NB4 (cell line): ENCODE measurements at places on chromosomes 1 and 21.

DNA sequence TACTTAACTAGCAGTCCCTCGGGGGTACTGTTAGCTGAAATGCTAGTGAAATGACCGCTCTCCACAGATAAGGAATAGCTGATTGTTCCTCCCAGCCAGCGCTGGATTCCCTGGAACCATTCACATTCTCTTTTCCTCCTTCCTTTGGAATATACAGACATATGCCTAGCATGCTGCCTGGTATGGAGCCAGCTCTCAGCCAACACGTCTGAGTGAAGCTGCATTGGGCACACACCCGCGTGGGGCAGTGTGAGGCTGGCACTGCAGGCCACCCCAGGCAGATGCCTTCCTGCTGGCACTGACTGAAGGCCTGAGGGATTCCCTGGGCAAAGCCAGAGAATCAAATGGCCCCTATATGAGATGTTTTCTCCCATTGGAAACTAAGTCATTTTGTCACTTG lies 66.7 kb downstream of the TLR5 start:
- no peak for DNase-seq

- DNase-seq: no peak
Measured at GRCh38 chr1:65156910-65157545, 9.0 kb downstream of the AK4 start.

- DNase-seq: peak; percentile 50
Measured at GRCh38 chr1:32063261-32063681, 9.5 kb upstream of the TMEM39B start.

GRCh38 chr1:5967351-5968160 lies 24.7 kb downstream of the NPHP4 start:
- no peak for DNase-seq

- DNase-seq: no peak
Measured at GRCh38 chr1:185421485-185422107, 104.6 kb upstream of the IVNS1ABP start.

DNA sequence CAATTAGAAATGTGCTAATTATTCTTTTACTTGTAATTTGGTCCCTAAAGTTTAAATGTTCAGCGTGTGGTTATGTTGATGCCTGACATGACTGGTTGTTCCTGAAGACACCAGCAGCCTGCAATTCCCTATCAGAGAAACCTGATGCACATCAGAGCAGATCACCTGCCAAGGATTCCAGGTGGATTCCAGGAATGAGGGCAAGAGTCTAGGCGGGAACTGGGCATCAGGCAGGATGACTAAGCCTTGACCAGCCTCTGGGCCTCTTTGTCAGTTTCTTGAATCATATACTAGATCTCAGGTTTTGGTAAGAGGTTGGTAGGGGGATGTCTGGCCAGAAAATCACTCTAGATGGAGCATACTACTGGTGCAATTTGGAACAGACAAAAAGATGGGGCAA lies 130.7 kb upstream of the TNR start:
- no peak for DNase-seq

DNA sequence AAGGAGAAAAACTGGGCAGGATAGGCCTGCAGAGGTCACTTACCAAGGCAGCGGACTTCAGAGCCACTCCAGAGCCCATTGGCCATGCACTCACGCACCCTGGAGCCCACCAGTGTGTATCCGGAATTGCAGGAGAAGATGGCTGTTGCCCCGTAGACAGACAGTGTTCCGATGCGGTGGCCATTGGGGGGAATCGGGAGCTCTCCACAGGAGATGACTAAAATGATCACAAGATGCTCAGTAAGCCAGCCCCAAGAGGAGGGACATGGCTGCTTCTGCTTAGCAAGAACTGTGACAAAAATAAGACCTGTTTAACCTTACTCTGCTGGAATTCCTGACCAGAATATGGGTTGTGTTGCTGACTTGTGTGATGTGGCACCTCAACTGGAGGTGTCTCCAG lies 96.9 kb downstream of the ZSCAN20 start:
- DNase-seq: no peak

DNA sequence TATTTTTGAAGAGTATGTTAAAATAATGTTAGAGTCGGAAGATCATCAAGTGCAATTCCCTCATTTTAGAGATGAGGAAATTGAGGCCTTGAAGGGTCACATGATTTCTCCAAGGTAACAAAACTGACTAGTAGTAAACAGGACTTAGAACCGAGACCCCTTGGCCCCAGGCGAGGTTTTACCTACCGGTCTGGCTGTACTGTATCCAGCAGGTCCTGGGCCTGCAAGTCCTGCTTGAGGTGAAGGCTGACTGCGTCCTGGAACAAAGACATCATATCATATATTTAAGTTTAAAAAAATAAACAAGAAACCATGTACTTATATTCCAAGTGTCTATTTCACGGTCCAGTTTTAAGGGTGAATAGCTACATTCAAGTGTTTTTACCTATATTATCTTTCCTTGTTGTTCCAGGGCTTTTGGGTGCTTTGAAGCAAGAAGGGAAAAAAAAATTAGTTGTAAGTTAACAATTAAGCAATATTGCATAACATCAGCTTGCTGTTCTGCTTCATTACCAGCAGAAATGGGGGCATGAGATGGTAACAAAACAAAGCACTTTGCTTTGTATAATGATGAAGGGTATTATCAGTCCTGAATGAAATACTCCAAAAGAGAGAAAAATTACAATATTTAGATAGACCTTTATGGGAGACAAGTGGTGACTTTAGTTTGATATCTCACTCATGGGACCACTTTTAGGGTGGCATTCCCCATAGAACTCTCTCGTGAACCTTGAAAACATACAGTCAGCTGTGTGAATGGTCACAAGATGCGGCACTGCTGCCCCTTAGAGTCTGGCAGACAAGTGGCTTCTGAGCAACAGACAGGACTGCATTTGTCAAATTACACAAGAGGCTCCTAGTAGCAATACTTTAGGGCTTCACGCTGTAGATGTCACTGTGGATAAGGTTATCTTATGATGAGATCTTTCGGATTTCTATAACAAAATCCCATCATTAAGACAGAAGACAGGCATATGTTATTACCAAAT lies 29.8 kb upstream of the CFAP298 start:
- peak; percentile 2 for DNase-seq

DNA sequence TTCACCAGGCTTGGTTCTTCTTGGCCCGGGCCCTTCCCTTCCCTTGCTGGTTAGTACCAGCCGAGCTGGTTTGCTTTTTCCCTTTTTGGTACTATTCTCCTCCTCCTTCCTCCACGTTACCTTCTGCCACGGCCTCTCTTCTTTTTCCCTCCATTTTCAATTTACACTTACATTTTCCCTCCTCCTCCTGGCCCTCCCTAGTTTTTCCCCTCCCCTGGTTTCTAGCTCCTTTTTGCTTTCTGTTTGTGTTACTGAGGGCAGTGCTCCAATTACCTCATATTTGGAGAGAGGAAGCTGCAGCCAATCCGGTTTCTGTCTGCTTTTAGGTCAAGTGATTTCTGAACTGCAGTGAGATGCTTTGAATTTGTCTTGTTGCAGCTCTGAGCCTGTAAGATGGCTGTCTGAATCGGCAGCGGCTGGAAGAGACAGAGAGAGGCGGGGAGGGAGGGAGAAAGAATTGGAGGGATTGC lies 63.7 kb downstream of the MACF1 start:
- no peak for DNase-seq

DNA sequence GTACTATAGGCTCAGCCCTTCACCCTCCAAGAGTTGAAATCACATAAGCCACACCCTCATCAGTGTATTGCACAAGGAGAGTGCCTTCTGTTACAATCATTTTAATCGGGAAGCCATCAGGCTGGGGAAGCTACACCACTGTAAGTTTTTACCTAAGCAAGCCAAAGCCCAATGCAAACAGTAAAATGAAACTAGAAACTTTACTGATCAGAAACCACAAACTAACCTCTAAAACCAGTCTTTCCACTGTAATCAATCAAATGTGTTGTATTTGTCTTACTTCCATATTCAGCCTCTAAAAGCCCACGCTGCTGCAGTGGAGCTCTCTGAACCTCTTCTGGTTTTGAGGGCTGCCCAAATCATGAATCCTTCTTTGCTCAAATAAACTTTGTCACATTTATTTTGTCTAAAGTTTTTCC lies 26.2 kb downstream of the CAPN8 start:
- peak; percentile 47 for DNase-seq

DNA sequence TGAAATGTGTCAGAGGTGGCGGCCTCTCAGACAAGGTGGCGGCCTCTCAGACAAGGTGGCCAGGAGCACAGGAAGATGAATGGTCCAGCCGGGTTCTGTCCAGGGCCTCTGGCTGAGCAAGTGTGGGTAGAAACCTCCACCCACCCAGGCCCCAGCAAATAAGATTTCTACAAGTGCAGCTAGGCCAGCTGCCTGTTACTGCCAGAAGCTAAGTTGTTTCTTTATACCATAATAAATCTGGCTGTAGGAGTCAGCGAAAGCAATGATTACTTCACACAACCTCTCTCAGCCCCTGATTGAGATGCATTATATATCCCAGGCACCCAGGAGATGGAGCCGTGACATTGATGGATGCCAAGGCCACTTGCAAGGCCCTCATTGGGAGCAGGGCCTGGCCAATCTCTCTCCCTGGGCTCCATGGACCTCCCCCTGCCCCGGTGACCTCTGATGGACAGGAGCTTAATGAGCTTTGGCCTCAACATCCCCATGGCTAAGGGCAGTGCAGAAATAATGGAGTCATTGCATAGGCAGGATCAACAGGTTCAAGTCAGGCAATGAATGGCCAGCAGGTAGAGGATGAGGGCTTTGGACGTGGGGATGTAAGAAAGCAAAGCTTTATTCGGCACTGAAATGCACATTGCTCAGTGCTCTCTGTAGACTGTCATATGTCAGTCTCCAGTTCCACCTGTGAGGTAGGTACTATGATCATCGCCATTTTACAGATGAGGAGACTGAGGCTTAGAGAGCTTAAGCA lies 92.9 kb downstream of the PTPRU start:
- no peak for DNase-seq

DNA sequence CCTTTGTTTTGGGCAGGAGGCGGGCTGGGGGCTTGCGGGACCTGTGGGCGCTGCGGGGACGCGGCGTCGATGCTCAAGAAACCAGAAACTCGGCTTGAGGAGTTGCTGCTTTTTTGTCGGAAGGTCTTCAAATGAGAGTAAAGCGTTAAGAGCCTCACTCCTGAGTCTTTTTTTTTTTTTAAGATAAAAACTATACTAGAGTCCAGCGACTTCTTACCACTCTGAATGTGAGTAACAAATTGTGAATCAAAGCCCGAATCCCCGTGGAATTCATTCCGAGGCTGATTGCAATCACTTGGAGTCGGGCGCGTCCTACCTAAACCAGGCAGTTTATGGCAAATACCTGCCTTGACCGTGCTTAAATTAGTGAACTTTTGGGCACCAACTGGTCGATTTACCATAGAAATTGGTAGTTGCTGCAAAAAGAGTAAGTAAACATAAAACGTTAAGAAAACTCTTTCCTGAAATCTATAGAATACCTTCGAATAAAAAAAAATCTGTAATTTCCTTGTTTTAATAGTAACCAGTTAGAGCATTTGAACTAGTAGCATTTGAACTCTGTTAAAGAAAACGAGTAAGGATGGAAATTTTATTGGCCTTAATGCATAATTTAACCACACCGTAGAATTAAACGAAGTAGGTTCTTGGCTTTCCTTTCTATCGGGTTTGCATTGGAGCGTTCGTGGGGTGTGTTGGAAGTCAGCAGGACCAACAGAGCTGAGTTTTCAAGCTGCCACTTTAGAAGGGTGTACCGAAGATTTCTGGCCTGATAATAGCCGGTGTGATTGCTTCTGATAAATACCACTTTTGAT lies 769 bp downstream of the GPSM2 start:
- peak; percentile 41 for DNase-seq

DNA sequence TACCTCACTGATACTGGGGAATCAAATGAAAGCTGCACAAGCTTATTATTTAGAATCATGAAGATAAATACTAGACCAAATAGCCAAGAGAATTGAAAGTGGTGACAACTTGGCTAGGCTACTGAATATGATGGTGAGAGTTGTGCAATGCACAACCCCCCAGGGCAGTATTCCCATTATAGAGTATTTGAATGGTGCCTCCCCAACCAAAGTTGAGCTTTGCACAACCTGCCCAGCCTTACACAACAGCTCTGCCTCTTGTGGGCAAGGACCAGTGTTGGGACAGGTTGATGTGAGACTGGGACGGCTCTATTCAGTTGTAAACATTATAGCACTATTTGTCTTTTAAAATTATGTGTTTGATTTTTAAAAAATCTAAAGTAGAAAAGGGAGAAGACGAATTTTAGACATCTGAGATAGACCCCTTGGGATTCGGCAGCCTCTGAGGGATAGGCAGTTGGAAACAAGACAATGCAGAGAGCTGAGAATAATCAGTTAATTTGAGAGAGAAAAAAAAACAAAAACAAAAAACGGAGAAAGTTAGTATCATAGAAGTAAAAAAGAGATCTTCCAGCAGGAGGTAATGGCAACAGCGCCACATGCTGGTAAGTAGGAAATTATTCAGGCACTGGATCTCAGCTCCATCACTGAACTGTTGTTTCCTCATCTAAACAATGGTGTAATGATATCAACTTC lies 91.0 kb upstream of the KCNA3 start:
- DNase-seq: peak; percentile 55

DNA sequence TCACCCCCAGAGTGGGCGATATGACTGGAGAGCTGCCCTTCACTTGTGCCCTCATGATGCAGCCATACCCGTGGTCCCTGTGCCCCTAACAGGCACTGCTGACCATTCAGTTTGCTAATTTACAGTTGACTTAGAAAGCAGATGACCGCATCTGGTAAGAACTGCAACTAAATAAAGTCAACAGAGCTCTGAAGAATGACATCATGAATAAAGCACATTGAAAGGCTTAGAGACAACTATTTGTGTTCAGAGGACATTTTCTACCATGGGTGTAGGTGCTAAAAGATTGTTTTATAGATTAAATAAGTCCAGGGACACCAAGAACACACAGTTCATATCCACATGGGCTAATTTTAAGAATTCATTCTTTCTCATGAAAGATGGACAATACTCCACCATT lies 65.5 kb downstream of the LPAR3 start:
- no peak for DNase-seq

DNA sequence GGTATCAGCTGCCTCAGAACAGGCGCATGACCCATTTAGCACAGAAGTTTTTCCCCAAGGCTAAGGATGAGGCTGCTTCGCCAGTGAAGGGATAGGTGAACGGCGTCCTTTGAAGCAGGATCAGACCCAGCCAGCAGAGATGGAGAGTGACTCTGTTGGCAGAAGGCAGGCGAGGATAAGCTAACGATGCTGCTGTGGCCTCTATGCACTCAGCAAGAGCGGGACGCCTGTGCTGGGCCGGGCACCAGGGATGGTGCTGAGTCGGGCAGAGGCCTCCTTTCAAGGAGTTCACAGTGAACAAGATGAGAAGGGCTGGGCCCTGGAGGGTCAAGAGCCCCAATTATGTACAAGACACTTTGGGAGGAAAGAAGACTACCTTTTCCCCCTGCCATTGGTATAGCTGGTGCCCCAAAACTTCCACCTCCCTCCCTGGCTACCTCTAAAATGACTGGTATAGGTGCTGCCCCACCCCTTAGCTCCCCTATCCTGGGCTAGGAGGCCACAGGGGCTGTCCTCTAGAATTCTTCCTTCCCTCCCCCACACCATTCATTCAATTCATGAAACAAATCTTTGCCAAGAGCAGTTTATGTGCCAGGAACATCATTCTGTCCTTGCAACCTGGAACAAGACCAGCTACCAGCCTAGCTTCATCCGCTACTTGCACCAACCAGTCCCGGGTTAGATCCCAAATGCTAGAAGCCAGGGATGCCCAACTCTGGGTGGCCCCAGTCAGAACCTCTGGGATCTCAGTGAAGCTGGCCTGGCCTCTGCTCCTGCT lies 7.5 kb downstream of the XKR8 start:
- DNase-seq: no peak

- peak; percentile 77 for DNase-seq
Measured at GRCh38 chr1:53182111-53182593, 14.5 kb upstream of the CPT2 start.
